ENCODE measurements at places on chromosomes 11 and 22. TPM values are rescaled to one million over a fixed set of nuclear protein-coding genes. Genes with fewer than 3 reads are reported as not detected.
A peak's percentile ranks its signal among the peaks of the same experiment; 100 is the strongest.

DNA sequence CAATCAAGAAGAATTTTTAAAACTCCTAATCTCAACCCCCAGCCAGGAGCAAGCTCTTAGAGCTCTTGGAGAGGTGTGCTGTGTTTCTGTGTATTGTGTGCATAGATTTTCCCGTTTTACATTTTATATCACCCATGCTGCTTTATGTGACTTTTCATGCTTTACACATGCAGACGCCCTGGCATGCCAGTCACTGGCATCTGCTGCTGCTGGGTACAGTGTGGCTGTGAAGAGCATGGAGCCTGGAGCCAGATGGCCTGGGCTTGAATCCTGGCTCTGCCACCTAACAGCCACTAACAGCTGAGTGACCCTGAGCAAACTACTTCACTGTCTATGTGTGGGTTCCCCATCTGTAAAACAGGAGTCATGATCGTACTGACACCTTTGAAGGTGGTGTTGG, 23.1 kb downstream of the POLR3H start:
- no peak for DNase-seq

- no peak for DNase-seq
Measured at GRCh38 chr22:35918456-35918855, 110.2 kb downstream of the RBFOX2 start.

DNA sequence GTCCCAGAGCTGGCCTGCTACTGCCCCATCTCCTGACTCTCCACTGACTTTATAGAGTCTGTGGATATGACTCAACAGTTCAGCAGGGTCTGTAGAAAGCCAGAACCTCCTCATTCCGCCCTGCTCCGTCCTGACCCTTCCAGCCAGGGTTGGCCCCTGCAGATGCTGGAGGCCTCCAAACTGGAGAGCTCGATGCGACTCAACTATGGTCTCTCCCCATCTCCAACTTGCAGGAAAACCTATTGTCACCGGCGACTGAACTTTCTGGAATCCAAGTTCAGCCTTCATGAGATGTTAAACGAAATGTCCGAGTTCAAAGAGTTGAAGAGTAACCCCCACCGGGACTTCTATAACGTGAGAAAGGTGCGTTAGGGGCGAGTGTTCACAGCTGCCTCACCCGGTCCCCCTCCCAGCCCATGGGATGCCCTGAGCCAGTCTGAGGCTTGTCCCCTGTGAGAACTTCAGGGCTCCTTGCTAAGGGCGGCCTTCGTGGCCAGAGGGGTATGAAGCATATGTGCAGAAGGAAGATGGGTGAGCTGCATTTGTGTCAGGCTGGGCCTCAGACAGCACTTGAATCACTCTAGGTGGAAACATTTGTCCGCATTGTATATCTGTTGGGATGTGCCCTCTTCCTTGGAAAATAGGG, 32.1 kb downstream of the AMPD3 start:
- no peak for DNase-seq

DNA sequence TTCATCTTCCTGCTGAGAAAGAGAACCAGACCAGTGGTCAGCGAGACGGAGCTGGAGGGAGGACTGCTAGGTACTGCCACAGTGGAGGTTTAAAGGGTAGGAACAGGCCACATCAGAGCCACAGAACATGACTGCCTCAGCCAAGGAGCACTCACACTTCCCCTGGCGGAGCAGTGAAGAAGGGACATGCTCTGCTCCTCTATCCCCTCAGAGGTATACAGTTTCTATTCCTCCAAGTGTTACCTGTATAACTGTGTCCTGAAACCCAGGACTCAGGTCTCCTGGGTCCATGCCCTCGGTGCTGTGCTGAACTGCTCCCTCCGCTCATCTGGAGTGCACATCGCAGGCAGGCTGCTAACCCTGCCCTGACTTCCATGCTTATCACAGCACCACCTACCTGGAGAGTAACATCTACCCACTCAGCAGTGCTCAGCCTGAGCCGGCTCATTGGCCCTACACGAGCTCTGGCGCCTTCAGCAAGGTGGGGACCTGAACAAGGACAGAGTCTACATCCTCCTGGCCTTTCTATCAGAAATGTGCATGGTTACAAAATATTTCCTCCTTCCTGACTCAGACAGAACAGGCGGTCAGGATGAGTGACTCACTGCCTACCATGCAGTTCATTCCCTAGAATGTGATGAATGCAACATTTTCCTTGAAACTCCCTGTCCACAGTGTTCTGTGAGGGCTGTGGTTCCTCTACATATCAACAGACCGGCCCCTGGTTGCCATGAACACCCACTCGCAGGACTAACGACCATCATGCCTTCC, 52.9 kb downstream of the C11orf58 start:
- DNase-seq, result no peak

GRCh38 chr11:69205743-69206612, 50.2 kb downstream of the SMIM38 start:
- DNase-seq, result no peak

DNA sequence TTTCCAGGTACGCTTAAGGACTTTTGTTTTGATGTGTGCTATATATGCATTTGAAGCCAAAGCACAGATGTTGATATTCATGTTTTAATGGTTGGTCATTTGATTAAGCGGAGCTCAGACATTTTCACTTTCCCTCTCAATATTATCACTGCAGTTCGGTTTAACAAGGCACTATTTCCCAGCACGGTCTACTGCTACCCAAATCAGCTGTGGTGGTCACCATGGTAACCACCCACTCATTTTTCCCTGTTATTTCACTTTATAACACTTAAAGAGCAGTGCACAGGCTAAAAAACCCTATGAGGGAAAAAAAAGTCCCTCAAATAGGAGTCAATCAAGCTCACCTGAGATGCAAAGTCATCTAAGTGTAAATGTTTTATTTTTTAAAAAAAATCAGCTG, 439.6 kb upstream of the CCDC90B start:
- peak; percentile 43 for DNase-seq

GRCh38 chr11:1520663-1521267, 34.2 kb upstream of the MOB2 start:
- peak; percentile 52 for DNase-seq

DNA sequence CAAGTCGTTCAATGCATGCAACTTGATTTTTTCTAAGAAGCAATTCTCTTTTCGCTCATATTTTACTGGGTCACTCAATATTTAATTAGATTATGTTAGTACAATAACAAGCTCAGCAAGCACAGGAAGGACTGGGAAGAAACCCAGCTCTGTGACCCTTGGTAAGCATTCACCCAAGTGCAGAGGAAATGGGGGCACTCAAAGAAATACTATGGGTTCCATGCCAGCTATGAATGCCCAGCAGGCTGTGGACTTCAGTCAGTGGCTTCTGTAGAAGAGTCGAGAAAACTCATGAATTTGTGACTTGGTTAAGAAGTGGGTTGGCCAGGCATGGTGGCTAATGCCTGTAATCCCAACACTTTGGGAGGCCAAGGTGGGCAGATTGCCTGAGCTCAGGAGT, 123.6 kb downstream of the GALNT18 start:
- no peak for DNase-seq

- DNase-seq, result no peak
Measured at GRCh38 chr11:134569195-134569594, 157.2 kb upstream of the B3GAT1 start.

DNA sequence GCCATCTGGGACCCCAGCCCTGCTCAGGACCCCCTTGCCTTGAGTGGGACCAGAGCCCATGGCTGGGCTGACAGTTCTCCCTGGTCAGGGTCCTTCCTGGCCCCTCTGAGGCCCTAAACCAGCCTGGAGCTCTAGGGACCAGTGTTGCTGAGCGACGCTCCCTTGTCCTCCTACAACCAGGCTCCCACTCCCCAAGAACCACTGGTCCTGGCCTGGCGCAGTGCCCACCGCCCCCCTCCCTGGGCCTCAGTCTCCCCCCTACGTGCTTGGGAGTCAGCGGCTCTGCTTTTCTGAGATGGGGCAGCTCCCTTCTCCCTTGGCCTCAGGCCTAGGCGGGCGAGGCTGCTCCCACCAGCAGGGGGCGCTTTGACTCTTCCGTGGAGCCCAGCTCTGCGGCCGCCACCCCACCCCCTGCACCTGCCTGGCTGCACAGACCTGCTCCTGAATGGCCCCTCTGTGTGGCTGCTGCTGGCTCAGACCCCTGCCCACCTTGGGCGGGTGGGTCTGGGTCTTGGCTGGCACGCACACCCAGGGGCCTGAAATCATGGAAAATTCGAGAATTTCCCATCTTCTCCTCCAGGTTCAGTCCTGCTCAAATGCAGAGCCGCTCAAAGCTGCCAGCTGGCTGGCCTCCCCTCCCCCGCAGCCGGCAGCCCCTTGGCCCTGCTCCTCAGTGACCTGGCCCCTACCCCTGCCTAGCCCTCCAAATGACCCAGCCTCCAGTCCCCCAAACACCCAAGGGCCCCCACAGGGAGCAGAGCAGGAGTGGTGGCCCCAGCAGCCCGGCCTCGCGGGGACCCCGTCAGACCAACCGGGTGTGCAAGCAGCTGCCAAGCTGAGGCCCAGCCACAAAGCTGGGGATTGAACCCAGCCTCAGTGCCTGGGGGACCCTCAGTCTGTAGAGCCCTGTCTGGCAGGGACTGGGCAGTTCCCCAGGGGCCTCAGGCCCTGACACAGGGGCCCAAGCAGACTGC, 9.1 kb downstream of the PRR33 start:
- peak; percentile 86 for DNase-seq

The GDPD4 gene
- not detected for total RNA-seq

The CDKN1C gene
- total RNA-seq, result 8.0 TPM

The TLCD5 gene
- total RNA-seq, result not detected

The LMO1 gene
- total RNA-seq, result not detected

The KRTAP5-9 gene
- total RNA-seq, result 0.34 TPM
